Putamen (tissue), 1 donor: ENCODE measurements at places on chromosomes 11 and 22.

DNA sequence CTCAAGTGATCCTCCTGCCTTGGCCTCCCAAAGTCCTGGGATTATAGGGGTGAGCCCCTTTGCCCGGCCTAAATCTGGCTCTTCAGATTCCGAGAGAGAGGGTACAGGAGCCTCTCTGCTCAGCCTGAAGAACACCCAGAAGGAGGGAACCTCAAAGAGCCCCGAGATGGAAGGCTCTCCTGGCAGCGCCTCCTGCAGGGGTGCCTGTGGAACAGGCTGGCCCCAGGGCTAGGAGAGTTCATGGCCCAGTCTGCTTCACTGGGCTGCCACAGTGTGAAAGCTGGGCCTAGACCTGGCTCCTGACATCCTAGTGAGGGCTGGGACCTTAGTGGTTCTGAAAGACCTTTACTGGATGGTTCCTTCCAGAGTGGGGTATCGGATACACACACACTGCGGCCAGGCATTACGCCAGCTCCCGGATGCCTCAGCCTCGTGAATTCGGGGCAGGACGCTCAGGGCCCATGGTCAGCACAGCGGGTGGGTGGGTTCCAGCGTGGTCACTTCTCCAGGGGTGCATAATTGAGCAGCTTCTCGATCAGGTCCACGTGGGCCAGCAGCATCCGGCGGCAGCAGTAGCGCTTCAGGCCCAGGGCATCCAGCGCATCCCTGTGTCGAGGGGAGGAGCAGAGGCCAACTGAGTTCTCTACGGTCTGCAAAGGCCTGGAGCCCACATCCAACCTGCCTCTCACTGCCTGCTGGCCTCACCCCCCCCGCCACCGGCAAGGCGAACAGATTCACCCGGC, 2.3 kb downstream of the POLR2L start:
- no peak for DNase-seq

- no peak for DNase-seq
Measured at GRCh38 chr11:1994121-1994520, 3.5 kb downstream of the H19 start.

GRCh38 chr11:64726211-64726641, 3.2 kb upstream of the NRXN2 start:
- no peak for DNase-seq

DNA sequence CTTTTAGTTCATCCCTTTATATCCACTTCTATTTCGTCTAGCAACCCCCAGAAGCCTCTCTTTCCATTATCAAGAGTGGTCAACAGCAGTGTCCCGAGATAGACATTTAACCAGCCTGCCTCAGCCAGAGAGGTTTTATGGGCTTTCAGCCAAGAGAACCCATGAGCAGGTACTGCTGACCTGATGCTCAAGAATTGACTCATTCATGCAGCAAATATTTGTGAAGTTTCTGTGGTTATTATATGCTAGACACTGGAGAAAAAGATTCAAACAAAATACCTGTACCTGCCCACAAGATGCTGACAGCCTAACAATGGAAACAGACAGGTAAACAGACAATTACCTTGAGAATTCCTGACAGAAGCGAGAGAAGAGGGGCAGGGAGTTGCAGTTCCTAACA, 9.7 kb upstream of the LRRC55 start:
- DNase-seq, result no peak

- no peak for DNase-seq
Measured at GRCh38 chr11:34730544-34731295, 109.8 kb downstream of the EHF start.

- DNase-seq, result no peak
Measured at GRCh38 chr11:86148345-86148747, 79.5 kb upstream of the PICALM start.

GRCh38 chr11:376531-377173, 7.4 kb downstream of the B4GALNT4 start:
- DNase-seq, result no peak

DNA sequence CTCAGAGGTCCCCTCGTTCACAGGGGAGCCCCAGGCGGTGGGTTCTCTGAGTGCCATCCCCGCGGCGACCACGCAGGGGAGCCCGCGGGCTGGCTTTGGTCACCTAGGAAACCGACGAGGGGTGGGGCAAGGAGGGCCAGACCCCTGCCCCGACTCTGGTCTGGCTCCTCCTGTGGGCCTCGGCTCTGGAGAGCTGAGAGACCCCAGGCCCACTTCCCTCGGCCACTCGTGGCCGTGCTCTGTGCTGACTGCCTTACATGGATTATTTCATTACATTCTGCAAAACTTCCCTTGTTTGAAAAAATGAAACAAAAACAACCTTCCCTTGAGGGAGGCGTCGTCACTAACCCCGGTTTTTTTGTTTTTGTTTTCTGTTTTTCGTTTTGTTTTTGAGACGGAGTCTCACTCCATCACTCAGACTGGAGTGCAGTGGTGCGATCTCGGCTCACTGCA, 15.1 kb upstream of the CYTH4 start:
- DNase-seq, result no peak

DNA sequence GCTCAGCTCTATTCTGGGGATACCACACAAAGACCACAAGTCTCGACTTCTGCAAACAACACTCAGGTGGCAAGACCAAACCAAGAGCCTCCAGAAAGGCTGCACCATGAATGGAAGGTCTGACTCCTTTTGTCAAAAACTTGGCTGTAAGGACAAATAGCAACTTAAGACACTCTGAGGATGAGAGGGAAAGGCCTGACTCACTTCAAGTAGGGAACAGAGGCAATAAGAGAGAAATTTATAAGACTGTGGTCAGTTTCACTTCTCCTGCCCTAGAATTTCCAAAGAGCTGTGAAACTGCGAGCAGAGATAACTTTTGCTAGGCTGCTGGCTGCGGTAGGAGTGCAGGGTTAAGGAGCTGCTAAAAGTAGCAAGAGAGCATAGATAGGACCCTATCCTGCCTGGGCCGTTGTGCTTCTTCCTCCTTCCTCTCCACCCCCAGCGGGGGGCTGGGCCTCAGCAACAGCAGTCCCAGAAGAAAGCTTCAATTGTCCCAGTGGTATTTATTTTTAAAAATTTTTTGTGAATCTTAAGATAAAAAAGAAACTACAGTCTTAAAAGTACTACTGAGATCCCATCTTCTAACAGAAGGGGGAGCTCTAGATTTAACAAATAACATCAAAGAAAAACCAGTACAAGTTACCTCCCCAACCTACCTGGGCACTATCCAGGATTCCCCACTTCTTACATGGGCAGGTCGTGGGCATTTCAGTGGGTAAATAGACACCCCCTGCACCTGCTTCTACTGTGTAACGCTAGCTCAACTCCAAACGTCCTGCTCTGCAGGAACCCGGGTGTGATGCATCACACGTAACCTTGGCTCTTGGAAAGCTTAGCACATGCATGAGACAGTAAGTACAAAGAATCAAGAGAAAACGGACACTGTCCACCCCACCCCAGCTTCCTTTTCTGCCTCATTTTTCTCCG, 66.4 kb downstream of the SGSM3 start:
- peak; percentile 45 for DNase-seq

DNA sequence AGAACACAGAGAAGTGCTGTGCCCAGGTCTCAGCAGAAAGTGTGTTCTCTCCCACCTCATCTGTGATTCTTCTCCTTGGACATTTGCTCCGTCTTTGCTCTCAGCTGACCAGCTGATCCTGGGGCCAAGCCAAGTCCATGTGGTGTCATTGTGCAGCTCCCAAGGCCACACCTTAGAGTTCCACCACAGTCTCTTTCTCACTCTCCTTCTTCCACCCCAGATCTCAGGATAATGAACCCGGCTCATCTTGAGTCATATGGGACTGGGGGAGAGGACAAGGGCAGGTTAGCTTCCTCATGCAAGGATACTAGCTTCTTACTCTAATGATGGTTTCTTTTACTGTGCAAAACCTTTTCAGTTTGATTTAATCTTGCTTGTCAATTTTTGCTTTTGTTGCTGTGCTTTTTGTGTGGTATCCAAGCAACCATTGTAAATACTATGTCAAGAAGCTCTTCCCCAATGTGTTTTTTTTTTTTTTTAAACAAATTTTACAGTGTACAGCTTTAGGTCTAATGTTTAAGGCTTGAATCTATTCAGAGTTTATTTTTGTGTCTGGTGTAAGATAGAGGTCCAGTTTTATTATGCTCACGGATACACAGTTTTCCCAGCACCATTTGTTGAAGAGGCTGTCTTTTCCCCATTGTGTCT, 75.0 kb upstream of the OR4B1 start:
- DNase-seq, result no peak

GRCh38 chr11:63883791-63884190, 33.2 kb downstream of the RCOR2 start:
- no peak for DNase-seq

GRCh38 chr22:50188356-50188755, 2.6 kb downstream of the TRABD start:
- DNase-seq, result no peak
